CD4-positive, alpha-beta T cell (primary cell): ENCODE measurements at places on chromosomes 4 and X.

GRCh38 chr4:79431839-79432238 is 23.8 kb upstream of the GK2 start:
- DNase-seq: no peak

DNA sequence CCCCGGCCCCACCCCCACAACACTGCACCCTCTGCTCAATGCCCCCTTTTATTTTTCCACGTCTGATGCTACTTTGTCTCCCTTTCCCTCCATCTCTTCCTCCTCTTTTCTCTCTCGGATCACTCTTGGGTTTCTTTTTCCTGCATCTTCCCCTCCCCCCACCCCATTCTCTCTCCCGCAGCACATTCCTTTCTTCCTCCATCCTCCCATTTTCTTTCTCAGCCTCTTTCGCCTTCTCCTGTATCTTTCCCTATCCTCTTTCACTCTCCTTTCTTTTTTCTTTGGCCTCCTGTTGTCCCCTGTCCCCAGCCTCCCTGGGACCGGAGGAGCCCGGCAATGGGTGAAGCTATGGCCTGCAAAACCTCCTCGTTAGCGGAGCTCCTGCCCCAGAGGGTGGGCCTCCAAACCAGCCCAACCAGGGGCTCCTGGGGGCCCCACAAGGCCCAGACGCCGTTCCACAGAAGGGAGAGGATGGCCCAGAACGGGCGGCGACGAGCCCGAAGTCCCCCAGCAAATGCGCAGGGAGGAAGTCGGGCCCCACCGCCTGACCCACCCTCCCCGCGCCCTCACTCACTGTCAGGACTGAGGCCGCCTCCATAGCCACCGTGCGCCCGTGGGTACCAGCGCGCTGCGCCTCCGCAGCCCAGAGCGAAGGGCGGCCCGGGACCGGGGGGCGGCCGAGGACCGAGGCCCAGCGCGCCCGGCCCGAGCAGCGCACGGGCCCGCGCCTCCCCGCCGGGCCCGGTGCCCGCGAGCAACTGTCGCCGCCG is 807 bp downstream of the HMX1 start:
- DNase-seq: no peak

- no peak for DNase-seq
Measured at GRCh38 chr4:126986828-126987227, 645.9 kb upstream of the INTU start.

DNA sequence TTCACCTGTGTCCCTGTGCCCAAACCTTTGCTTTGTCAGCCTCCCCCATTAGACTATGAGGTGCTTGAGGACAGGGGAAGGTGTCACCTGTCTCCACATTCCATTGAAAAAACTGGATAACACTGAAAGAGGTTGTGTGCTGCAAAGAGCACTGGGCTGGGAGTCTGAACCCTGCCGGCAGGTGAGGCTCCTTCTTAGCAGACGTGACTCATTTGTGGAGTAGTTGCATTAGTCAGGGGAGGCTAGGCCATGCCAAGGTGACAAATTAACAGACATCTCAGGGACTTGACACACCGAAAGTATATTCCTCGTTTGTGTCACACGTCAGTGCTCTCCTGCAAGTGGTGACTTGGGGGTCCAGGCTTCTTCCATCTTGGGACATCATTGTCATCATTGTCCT is 95.9 kb upstream of the STX18 start:
- no peak for DNase-seq

DNA sequence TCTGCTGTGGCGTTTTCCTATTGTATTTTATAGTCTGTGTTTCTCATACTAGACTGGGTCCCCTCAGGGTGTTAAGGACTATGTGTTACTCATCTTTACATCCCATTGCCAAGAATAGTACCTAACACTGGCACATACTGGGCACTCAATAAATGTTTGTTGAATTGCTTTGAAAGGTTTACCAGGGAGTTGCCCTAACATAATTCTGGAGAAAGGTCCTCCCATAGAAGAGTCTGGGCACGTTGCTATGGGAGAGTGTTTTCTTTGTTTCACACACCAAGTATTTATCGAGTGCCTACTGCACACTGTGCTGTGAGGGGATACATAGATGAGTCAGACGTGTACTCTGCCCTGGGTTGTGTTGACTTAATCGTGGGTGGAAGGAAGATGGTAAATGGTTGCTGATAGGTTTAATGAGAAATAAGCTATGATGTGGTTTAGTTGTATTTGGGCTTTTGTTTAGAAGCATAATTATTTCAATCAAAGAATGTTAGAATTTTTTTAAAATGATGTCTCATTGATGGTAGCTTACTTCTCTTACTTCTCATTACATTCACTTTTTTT is 42.9 kb downstream of the AFF1 start:
- DNase-seq: no peak

DNA sequence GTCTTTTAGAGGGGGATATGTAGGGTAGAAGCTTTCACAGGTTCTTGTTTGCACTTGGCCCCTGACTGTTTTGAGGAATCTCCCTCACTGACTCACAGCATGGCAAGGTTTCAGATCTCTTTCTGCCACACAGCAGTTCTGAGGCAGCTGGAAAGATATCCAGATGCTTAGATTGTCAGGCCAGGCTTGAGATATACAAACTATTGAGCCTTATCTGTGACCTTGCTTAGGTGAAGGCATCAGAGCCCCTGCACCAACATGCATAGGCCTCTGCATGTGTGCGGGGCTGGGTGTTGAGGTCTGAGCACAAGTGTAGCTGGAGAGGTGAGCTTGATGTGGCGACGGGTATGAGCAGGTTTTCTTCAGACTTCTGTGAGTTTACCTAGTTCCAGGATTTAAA is 80.9 kb upstream of the MSANTD1 start:
- DNase-seq: no peak

DNA sequence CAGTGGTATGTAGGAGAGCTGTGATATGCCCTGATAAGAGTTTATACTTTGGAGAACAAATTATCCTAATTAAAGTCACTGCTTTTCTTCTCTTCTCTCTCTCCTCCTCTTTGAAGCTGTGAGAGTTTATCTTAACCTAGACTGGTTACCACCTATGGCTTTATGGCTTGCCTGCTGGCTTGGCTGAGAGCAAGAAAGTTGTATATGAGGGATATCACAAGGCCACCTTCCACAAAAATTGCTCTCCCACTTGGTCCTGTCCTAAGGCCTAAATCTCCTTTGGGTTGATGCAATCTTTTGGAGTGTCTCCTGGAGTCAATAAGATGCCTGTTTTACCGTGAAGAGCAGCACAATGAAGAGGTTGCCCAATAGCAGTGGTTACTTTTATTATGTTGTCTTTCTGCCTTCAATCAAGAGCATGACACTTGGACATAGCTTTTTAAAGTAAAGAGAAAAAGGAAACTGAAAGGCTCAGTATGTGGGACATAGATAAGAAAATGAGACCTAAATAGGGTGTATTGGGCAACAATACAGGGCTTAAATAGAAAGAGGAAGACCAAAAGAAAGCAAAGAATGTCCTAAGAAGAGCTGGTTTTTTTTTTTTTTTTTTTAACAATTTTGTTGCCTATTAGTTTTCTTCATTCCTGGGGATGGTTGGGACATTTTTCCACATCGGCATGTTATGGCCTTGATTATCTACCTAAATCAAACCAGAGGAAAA is 9.2 kb downstream of the GUCY1A1 start:
- no peak for DNase-seq

GRCh38 chr4:36322921-36323354 is 41.5 kb downstream of the DTHD1 start:
- peak; percentile 89 for DNase-seq

DNA sequence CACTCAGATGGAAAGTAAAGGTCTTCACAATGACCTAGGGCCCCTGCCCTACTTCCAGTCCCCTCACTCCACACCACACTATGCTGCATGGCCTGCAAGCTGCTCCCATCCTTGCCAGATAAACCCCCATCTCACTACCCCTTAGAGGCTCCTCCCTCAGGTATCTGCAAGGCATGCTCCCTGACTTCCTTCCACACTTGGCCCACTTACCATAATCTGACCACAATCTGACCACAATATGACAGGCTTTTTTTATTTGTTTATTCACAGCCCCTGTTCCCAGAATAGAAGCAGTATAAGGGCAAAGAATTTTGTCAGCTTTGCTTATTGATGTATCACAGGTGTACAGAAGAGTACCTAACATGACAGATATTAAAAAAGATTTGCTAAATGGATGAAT is 124.7 kb downstream of the CAMK2D start:
- DNase-seq: peak; percentile 3

DNA sequence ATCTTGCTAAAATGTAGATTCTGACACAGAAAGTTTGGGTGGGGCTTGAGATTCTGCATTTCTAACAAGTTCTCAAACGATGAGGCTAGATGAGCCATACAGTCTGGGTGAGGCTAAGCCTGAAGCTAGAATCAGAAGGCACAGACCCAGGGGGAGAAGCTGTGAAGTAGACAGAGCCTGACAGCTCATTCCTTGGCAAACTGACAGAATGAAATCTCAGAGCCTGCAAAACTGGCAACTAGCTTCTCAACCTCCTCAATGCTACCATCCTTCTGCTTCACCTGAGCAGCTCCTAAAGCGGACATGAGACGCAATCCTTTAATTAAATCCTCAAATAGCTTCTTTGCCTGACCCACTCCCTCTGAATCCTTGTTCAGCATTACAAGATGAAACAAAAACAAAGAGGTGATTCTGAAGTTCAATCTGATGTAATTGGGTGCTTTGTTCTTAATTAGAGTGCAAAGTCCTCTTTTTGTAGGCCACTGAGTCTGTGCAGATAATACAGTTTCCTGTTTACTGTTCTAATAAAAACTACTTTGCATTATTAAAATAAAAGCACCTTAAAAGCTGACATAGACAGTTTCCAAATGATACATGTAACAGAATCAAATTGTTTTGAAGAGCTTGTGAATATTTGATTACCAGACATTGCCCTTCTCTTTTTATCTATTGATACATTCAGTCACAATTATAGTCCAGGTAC is 71.0 kb upstream of the BMP2K start:
- DNase-seq: no peak

- DNase-seq: peak; percentile 71
Measured at GRCh38 chr4:15396157-15396800, 31.6 kb upstream of the C1QTNF7 start.

DNA sequence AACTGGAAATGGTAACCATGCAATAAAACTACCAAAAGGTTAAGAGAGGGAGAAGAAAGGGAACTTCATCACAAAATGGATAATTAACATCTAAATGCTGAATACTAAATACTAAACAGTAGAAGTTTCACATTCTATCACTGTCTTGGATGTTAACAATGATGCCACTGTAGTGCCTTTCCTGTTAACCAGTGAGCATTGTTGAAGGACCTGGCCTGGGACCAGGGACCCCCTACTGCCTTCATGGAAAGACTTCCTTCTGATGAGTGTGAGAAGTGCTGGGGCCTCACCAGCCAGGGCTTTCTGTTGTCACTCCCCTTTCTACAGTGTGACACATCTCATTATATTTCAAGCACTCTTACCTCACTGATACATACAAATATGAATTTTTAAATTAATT is 739.3 kb upstream of the FTHL17 start:
- no peak for DNase-seq

DNA sequence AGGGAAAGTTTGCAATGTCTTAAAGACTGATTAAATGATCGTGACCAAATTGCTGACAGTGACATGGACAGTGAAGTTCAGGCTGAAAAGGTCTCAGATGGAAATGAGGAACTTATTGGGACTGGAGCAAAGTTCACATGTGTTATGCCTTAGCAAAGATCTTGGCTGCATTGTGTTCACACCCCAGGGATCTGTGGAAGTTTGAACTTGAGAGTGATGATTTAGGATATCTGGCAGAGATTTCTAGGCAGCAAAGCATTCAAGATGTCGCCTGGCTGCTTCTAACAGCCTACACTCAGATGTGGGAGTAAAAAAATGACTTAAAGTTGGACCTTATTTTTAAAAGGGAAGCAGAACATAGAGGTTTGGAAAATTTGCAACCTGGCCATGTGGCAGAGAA is 21.4 kb downstream of the SCARB2 start:
- DNase-seq: no peak

- no peak for DNase-seq
Measured at GRCh38 chrX:96430756-96431455, 253.7 kb upstream of the DIAPH2 start.

GRCh38 chr4:22003878-22004277 is 55.3 kb upstream of the KCNIP4 start:
- DNase-seq: no peak

GRCh38 chrX:13732246-13733067 is 2.0 kb downstream of the TRAPPC2 start:
- DNase-seq: no peak

GRCh38 chr4:26086621-26087441 is 172.8 kb downstream of the SMIM20 start:
- no peak for DNase-seq
